ENCODE measurements at places on chromosomes 12 and 14.

DNA sequence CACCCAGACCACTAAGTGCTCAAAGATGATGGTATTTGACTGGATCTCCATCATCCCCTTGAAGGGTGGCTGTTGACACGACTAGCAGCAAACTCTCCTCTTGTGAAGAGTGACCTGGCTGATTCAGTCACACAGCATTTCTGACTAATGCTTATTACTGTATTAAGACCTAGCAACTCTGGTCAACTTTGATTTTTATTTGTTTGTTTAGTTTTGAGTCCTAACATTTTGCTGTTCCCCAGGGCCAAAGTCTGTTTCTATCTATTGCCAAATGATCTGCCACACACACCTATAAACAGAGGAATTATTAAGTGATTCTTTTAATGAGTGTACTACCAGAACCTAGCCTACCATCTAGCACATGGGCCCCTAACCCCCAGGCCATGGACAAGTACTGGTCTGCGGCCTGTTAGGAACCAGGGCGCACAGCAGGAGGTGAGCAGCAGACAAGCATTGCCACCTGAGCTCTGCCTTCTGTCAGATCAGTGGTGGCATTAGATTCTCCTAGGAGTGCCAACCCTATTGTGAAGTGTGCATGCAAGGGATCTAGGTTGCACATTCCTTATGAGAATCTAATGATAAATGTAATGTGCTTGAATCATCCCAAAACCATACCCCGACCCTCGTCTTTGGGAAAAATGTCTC is 120.0 kb downstream of the RPS6KA5 start:
- DNase-seq: no peak

DNA sequence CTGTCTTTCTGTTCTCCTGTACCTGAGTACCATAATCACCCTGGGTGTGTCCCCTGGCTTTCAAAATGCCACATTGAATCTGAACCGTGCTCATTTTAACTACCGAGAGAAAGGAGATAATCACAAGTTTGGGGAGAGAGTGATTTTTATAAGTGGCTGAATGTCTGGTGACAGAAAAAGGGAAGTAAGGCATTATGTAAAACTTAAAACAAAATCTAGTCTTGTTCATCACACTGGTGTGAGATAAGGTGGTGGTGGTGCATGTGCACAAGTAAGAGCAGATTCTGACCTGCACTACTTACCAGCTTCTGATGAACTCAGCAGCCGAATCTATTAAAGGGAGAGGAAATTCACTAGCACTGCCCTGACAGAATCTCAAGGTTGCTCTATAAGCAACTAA is 56.3 kb downstream of the SPPL3 start:
- DNase-seq: no peak

- no peak for DNase-seq
Measured at GRCh38 chr14:52026901-52027300, 37.6 kb downstream of the RTRAF start.

- peak; percentile 44 for DNase-seq
Measured at GRCh38 chr14:73829526-73830431, 21.9 kb upstream of the PTGR2 start.

DNA sequence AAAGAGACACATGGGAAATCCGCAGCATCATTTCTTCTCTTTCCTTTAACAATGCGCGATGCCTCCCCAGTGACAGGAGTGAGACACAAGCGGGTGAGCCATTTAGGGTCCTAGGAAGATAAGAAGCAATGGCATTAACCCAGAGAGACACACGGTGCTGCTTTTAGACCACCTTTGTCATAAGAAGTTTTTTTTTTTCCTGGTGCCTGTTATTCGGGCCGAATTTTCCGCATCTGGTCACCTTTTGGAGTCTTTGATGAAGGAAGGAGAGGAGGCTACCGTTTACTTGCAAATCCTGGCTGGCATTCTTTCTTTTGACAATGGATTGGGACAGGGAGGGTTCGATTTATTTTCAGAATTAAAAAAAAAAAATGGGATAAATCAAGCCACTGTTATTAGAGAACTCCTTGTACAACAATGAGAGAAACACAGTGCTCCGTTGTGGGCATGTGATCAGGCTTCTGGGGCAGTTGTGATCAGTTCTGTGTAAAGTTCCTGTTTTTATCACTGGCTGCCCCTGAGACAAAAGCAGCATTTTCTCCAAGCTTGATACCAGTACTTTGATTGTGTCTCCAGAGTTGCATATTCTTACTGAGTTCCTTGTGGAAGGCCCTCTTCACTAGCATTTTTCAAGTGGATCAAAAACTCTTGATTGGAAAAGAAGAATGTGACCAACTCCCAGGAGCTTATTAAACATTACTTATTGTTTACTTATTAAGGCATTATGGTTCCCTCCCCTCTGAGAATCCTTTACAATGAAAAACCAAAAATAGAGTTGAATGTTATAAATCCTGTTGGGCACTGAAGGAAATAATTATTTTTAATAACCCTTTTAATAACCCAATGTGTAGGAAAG is 1.1 kb downstream of the DIP2B start:
- peak; percentile 53 for DNase-seq

- no peak for DNase-seq
Measured at GRCh38 chr12:108121728-108122471, 7.2 kb upstream of the WSCD2 start.

DNA sequence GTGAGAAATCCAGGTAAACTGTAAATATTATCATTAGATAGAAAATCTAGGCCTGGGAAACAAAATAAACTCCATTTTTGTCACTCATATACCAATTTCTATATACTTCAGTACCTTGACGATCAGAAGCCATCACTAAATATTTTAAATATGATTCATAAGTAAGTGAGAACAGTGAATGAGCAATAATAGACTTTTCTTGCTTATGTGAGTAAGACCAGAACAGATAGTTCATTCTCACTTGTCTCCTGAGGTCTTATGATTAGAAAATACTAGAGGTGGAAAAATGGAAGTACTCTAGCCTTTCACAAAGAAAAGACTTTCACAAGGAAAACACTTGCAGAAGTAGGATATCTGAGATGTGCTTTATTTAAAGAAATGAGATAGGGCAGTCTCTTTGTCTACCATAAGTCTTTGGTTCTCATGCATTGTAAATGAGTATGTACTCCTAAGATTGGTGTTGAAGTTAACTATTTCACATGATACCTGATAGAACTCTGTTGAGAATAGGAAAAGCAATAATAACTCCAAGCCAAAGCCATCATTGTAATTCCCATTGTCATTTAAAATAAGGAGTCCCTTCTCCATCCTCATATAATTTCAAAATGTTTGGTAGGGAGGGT is 10.1 kb upstream of the SMCO3 start:
- DNase-seq: no peak
